ENCODE measurements at places on chromosomes 5 and 9.

DNA sequence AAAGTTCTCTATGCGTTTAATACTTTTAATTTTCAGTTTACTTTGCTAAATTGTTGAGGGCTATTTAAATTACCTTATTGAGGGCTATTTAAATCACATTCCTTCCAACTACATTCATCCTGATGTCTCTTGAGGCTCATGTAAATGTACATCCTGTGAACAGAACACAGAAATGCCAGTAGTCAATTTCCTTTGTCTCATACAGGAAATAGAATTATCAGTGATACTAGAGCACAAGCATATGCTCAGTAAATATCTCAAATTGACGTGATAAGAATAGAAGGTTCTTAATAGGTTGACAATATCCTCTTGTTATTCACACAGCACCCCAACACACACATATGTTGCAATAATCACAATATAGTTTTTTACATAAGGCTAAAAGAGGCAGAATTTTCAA is 449.0 kb downstream of the CYLC2 start:
- no peak for DNase-seq

- DNase-seq: no peak
Measured at GRCh38 chr5:180212363-180213255, 3.6 kb upstream of the RASGEF1C start.

- DNase-seq: no peak
Measured at GRCh38 chr5:100175346-100175745, 359.8 kb upstream of the FAM174A start.

GRCh38 chr5:34804913-34805312 is 34.1 kb upstream of the TTC23L start:
- no peak for DNase-seq

GRCh38 chr5:157574456-157575380 is 857 bp downstream of the ADAM19 start:
- DNase-seq: peak; percentile 44

- DNase-seq: peak; percentile 58
Measured at GRCh38 chr5:132011622-132012343, at the start of gene ACSL6. Gene ACSL6, minus strand, starts transcription at chr5:132011658. Its CDS starts 105 bp downstream, at chr5:132011553.

GRCh38 chr5:96148376-96148775 is 186.7 kb upstream of the ELL2 start:
- no peak for DNase-seq

DNA sequence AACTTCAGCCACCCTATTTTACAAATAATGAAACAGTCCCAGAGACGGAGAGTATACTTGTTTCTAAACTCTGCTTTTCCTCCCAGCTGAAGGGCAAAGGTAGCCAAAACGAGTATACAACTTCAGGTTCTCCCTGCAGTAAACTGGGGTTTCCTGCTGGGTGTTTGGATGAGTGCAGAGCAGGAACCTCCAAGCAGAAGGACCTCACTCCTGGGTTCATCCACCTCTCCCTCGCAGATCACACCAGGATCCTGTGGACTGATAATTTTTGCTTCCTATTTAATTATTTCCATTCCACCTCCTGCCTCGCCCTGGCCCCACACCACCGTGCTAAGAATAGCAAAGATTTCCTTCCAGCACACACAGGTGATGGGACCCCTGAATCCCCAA is 2.0 kb upstream of the FOXB2 start:
- no peak for DNase-seq

DNA sequence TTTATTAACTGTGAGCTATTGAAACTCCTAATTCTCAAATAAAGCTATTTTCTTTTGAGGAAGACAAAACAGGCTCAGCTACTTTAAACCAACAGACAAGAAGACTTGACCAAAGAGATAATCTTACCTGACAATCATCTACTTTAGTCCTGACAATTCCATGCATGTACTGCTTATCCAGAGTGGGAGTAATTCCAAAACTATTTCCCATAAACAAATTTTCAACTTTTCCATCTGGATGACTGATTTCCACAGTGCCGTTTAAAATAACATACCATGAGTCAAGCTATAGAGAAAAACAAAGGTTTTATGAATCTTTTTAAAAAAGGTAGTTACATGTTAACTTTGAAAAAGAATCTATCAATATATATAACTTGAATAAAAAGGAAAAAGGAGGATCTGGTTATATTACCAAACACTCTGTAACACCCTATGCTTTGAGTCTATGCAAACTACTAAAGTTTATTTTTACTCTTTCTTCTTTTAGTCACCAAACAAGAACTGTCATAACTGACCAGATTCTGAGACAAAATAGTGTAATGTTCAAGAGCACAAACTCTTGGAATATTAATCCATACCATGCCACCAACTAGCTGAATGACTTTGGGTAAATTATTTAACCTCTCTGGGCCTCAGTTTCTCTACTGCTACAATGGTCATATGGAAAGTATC is 129.7 kb downstream of the RAPGEF6 start:
- no peak for DNase-seq

- DNase-seq: no peak
Measured at GRCh38 chr5:134189031-134189430, 12.3 kb upstream of the SKP1 start.

- no peak for DNase-seq
Measured at GRCh38 chr5:14954616-14955343, 83.2 kb upstream of the ANKH start.
